ENCODE measurements at places on chromosomes 6 and 20.

GRCh38 chr20:2713285-2713684 lies 20.7 kb downstream of the EBF4 start:
- no peak for DNase-seq

DNA sequence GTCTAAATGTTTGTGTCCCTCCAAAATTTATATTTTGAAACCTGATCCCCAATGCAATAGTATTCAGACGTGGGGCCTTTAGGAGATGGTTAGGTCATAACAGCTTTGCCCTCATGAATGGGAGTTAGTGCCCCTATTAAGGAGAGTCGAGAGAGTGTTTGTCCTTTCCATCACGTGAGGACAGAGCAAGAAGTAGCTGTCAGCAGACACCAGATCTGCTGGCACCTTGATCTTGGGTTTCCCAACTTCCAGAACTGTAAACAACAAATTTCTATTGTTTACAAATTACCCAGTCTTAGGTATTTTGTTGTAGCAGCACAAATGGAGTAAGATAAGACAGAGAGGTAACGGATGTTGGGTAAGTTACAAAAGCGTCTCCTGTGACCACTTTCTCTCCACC lies 46.6 kb downstream of the FAM50B start:
- no peak for DNase-seq

DNA sequence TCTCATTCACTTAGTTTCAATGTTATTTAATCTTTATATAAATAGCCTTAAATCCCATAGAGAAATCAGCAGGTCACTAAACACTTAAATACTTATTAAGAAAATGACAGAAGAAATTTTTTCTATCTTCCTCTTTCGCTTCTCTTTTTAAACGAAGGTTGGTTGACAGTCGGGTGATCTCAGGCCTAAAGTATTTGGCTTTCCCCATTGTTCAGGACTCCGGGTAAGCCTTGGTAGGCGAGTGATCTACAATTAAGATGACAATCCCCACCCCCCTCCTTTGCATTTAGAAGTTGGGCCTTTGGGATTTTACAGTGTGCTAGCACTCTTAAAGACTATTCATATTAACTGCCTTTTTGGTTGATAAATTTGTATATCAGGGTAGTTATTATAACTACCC lies 19.7 kb upstream of the UTRN start:
- peak; percentile 84 for DNase-seq

DNA sequence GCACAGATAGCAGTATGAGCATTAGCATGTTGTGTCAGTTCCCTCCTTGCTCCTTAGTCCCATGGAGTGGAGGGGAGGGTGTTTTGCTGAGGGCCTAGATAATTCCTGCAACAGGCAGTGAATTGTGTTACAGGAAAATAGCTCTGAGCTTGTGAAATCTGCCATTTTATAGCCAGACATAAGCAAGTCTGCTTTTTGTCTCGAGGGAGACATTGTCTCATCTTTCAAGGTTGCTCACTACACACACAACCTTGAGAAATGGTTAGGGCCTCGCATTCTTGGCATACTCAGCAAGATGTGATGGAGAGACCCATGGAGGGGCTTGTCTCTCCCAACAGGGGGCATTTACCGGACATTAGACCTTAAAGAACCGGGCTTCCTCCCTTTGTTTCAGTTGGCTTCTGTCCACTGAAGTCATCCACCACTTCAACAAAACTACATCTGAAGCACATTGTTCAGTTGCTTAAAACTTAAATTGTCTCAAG lies 108.0 kb upstream of the FOXO3 start:
- no peak for DNase-seq

GRCh38 chr20:10318291-10319024 lies 99.8 kb downstream of the SNAP25 start:
- DNase-seq = peak; percentile 16

DNA sequence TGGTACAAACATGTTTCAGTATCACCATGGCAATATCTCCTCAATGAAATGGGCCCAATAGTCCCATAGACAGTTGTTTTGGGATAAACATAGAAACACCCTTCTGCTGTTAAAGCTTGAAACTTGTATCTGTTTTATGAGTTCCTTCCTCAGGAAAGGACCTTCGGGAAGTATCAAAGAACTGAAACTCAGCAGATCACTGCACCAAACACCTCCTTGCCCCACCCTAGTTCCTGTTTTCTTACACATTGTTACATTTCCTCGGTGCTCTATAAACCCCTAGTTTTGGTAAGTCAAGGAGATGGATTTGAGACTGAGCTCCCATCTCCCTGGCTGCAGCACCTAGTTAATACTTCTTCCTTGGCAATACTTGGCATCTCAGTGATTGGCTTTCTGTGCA lies 73.8 kb upstream of the ECI2 start:
- DNase-seq = peak; percentile 11

- peak; percentile 57 for DNase-seq
Measured at GRCh38 chr6:135191508-135192255, 10.6 kb downstream of the MYB start.

DNA sequence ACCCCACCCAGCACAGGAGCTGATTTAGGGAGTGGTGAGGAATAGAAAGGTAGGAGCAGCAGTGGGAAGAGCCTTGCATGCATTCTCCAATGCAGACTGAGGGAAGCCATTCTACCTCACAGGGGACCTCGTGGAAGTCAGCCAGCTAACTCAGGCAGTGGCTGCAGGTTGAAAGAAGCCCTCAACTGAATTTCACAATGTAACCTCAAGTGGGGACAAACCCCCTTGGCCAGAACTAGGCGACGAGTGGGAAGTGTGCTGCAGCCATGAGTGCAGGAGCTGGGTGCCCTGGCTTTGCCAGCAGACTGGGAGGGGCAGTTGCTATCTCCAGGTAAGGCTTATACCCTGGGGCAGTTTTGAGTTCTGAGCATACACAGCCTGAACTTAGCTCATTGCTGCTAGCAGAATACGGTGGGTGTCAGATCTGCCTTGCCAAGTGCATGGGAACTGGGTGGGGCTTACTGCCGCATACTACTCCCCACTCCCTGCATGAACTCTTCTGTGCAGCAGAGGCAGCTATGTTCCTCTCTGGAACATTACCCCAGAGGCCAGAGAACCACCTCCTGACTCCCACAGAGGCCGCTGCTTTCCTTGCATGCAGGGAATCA lies 126.5 kb downstream of the CDK19 start:
- peak; percentile 34 for DNase-seq

DNA sequence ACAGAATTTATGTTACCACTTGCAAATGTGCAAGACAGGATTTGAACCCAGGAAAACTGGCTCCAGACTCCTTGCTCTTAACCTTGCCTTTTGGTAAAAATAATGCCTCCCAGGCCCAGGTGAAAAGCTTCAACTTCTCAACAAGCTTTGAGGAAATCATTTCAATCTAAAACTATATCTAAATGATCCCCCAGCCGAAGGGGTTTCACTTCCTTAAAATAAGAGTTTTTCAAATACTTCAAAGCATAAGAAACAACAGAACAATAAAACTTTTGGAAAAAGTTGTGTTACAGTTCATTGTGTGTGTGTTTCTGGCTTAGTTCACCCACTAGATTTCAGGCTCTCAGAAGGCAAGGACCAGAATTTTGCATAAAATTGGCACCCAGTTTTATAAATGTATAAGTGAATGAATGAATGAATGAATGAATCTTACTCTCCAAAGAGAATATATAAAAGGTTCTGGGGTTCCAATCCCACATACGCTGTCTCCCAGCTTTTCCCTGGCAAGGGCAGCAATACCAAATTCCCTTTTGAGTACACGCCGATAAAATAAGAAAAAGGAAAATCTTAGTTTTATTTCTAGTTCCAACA lies 5.4 kb downstream of the OR2H2 start:
- DNase-seq = no peak

DNA sequence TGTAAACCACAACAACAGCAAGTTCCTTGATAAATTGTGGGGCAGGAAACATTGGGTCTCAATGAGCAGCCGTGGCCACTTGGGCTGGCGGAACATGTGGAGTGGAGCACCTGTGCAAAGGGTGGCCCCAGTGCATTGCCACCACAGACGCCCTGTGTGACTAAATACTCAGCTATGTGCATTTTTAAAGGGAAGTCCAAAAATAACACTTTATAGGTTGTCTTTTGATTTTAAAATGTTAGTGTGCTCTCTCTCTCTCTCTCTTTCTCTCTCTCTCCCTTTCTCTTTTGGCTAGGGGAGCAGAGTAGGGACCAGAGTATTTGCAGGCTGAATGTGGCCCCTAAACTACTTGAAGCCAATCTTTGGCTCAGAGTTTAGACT lies 236.3 kb downstream of the BCAS1 start:
- no peak for DNase-seq

DNA sequence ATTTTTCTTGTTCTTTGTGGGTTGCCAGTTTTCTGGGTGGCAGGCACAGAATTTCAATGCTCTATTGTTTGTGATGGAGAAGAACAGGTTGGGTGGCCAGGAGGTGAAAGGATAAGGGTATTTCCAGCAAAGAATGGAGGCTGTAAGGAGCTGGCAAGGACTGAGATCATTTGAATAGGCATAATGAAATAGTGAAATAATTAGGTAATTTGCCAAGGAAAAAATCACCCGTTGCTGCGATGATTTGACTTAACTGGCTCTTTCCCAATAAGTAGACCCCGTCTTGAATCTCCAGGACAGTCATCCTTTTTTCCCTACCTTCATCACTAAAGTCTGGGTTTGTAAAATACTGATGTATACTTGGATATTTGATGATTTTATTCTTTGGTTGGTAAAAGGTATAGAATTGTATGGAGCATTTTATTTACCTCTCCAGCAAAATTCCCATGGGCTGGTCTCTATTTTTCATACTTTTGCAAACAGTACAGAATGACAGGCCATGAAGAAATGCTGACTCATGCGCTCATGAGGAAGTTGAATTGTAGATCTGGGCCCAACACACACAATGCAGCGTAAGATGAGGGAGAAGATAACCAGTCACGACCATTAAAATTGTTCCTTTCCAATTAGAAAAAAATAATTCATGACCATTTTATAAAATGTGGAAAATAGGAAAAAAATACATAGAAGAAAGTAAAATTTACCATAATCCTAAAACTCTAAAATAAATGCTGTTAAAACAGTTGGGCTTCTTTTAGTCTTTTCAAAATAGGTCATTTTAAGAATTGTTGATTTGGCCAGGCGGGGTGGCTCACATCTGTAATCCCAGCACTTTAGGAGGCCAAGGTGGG lies 2.4 kb upstream of the GCNT2 start:
- peak; percentile 75 for DNase-seq

GRCh38 chr6:117616391-117617209 lies 14.3 kb upstream of the GOPC start:
- DNase-seq = no peak

DNA sequence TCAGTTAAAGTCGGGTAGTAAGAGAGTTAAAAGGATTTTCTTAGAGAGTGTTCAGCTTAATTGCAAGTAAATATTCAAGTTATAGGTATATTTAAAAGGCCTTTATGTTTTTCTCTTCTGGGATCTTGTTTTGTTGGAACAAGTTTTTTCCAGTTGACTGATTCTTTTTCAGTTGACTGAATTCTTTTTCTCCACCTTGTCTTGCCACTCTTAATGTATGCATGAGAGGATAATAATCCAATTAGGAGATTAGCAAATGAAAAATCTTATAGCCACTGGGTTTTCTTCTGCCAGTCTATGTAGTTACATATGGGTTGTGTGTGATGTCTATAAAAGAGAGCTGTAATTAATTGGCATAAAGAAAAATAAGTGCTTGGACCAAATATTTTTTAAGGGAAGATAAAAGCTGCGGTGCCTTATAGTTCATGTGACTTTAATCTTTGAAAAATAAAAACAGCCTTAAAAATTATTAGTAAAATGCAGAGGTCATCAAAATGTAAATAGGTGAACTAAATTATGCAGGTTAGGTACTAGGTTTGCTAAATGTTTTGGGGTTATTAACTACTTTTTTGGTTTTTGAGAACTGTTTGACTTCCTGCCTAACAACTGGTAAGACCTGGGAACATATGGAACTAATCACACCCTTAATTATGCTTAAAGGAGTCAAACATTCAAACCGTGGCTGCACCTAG lies 367.2 kb downstream of the HTR1B start:
- no peak for DNase-seq

- peak; percentile 58 for DNase-seq
Measured at GRCh38 chr6:15491255-15491985, 171.4 kb downstream of the DTNBP1 start.

DNA sequence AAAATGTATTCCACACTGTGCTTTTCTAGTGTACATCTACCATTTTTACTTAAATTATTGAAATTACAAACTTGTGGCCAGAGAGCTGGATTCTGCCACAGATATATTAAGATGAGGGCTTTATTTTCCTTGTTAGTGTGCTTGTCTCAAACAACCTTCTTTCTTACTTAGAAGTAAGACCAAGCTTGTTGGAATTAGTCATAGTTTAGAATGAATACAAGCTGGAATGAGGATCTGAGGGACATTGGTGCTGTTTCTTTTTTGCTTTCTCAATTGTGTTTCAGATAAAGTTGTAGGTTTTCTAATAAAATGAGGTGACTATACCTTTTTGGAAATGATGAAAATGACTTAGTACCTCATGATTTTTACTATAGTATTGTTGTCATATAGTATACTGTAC lies 40.3 kb downstream of the UBR2 start:
- no peak for DNase-seq

GRCh38 chr6:44667668-44668390 lies 280.3 kb downstream of the CDC5L start:
- no peak for DNase-seq

DNA sequence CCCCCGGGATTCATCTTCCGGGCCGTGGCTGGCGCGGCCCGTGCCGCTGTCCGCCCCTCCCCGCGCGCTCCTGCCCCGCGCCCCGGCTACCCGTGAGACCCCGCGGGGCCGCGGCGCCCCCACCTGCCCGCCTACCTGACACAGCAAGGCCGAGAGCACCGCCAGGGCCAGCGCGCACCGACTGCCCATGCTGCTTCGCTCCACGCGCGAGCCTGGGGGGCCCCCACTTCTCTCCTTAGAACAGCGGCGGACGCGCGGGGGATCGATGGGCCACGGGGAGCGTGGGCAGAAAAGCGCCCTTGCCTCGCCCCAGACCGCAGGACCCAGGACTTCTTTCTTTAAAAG lies 955 bp downstream of the DLL1 start:
- no peak for DNase-seq

DNA sequence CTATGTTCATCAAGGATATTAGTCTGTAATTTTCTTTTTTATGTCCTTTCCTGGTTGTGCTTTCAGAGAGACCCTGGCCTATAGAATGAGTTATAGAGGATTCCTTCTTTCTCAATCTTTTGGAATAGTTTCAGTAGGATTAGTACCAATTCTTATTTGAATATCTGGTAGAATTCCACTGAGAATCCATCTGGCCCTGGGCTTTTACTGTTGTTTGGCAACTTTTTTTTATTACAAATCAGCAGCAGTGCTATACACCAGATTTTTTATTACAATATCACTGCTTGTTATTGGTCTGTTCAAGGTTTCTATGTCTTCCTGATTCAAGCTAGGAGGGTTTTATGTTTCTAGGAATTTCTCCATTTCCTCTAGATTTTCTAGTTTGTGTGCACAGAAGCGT lies 50.0 kb upstream of the NRSN1 start:
- no peak for DNase-seq

DNA sequence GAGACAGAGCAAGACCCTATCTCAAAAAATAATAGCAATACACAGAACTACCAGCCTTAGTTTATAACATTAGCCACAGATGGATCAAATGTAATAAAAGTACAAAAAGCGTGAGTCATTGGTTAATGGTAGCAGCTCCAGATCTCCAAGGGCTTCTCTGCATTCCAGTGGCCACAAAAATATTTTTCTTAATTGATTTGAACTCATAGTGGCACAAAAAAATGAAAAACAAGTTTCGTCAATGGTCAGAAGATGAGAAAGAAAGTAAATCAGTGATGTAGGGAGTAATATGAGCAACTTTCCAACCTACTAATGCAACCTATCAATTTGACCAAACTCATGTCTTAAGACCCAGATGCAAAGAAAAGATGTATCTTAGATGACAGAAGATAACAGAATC lies 79.6 kb downstream of the CEP57L1 start:
- DNase-seq = no peak

- DNase-seq = no peak
Measured at GRCh38 chr20:58133020-58133808, 95.2 kb downstream of the ANKRD60 start.

Measured in inflammatory macrophage treated with lipopolysaccharide for 1 hour (primary cell).